ENCODE measurements at places on chromosomes 2 and 18.

DNA sequence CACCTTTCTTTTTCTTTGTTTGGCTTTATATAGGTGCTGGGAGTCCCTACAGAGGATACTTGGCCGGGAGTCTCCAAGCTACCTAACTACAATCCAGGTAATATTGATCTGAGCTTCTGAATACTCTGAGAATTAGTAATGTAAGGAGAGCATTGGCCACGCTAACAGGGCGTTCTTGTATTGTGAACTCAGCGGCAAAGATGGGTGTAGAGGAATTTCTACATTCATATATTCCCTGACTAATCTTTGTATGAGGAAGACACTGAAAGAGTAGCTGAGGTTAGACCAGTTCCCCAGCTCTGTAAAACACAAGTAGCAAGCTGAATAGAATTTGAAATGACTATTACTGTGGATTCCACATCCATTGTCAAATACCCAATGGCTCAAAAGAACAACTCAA lies 48.5 kb downstream of the CDK15 start:
- DNase-seq = no peak

DNA sequence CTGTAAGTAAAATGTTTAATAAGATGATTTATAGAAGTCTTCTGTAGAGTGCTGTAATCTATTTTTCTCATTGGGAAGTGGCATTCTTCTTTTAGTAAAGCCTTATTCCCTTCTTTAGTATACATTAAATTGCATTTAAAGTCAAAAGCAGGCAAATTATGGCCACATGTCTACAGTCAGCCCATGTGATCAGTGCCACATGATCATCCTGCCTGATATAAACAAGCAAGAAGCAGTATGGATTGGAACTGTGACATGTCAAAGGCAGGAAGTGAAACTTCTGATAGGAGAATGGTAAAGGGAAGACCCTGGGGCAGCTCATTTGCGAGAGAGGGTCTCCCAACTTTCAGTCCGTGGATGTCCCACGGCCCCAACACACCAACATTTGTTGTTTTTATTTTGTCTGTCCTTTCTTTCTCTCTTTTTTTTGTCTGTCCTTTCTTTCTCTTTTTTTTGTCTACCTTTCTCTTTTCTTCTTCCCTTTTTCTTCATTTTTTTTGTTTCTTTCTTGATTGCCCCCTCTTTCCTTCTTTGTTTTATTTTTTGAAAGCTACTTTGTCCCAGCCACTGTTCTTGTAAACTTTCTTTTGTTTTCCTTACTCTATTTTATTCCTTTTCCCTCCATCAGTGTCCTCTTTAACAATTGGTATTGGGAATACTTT lies 154.9 kb downstream of the DTNA start:
- DNase-seq = no peak

DNA sequence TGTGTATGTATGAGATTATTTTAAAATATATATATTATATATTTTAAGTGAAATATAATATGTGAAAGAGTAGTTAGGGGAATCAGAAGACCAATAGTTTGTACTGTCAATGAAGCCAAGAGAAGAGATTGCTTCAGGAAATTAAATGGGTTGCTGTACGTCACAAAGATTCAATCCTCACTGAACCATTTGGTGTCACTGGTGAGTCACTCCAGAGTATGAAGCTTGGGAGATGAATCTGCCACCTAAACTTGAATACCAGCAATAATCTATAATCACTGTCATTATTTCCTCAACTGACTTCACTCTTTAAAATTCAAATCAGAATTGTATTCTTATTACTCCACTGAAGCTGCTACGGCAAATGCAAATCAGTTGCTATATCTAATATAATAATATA lies 41.9 kb upstream of the SCN9A start:
- DNase-seq = peak; percentile 17

GRCh38 chr2:230958820-230959756 lies 34.0 kb upstream of the GPR55 start:
- DNase-seq = no peak

GRCh38 chr2:119421304-119421703 lies 10.3 kb upstream of the TMEM37 start:
- no peak for DNase-seq

DNA sequence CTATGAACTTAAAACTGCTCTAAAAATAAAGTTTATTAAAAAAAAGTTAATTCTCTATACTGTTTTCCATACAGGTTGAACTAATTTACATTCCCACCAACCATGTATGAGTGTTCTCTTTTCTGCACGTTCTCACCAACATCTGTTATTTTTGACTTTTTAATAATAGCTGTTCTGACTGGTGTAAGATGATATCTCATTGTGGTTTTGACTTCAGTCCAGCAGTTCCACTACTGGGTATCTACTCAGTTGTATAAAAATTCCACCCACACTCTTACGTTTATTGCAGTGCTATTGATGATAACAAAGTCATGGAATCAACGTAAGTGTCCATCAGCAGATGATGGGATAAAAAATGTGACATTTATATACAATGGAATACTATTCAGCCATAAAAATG lies 33.7 kb downstream of the SPAG16 start:
- no peak for DNase-seq

GRCh38 chr2:69050802-69051201 lies 37.8 kb downstream of the ANTXR1 start:
- DNase-seq = no peak

Data from NCI-H1694 treated with DMSO at 0.1 percent for 48 hours (cell line).